ENCODE measurements at places on chromosomes 2 and 18.

DNA sequence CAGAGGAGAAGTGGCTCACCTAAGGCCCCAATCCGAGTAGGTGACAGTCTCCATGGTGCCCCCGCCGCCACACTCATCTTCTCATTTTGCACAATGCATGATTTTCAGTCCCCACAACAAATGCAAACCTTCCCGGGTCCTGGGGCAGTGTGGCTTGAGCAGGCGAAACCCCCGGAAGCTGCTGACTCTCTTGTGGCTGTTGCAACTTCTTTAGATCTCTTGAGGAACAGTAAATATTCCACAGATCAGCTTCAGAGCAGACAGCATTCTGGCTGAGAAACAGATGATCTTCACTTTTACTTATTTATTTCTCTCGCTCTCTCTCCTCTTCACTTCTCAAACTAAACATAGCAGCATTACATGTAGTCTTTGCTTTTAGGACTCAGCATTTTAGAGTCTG lies 51.9 kb downstream of the ASAP2 start:
- DNase-seq, result no peak

DNA sequence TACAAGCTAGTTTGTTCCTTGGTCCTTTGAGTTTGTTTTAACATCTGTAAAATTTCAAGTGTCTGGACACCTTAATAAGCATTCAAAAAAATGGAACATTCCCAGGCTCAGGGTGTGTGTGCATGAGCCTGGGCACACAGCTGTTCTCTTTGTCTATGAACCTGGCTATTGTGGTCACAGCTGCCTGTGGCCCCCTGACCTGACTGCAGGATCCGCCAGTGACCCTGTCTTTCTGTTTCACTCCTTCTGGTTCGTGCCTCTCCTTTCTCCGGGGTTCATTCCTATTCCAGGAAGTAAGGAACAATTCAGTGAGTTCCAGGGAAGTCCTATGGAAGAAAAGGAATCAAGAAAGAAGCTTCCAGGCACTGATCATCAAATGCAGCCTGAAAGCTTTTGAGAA lies 35.6 kb downstream of the VWA3B start:
- DNase-seq, result no peak

DNA sequence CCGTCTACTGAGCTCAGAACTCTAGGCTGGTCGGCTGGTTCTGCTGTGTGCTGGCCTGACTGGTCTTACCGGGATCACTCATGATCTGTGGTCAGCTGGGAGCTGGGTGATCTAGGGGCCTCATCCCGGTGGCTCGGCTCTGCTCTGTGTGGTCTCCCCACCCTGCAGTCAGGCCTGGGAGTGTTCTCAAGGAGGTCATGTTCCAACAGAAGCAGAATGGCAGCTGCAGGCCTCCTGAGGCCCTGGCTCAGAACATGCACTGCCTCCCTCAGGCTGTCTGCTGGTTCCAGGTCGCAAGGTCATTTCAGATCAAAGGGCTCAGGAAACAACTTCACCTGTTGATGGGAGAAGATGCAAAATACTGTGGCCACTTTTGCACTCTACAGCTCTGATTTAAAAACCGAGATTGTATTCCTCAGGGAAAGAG lies 81.1 kb upstream of the RFX8 start:
- DNase-seq, result no peak

- no peak for DNase-seq
These were observed 72.0 kb upstream of the AFF3 start for GRCh38 chr2:100214265-100214971.

GRCh38 chr2:43412114-43412753 lies 183.6 kb downstream of the THADA start:
- no peak for DNase-seq

- DNase-seq, result no peak
These were observed 141.9 kb upstream of the ID2 start for GRCh38 chr2:8539743-8540551.

- no peak for DNase-seq
These were observed 117.8 kb upstream of the NRXN1 start for GRCh38 chr2:51149725-51150124.

- no peak for DNase-seq
These were observed 547.1 kb upstream of the LINC00305 start for GRCh38 chr18:64695851-64696553.

GRCh38 chr2:134234535-134234934 lies 19.3 kb upstream of the MGAT5 start:
- DNase-seq, result no peak

DNA sequence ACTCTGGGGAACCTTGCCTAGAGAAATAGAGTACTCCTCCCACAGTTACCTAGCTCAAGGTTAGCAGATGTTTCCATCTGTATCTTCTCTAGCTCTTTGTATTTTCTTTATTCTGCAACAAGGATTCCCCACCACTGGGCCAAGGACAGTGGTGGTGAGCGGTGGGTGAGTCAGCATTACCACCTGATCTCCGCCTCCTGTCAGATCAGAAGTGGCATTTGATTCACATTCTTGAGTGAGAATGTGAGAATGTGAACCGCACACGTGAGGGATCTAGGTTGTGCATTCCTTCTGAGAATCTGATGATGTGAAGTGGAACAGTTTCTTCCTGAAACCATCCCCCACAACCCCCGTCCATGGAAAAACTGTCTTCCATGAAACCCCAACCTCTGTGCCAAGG lies 9.0 kb downstream of the EPB41L3 start:
- DNase-seq, result no peak

GRCh38 chr2:212958133-212958532 lies 193.3 kb downstream of the IKZF2 start:
- DNase-seq, result no peak

GRCh38 chr18:76721207-76721996 lies 101.0 kb upstream of the ZNF236 start:
- DNase-seq, result no peak

DNA sequence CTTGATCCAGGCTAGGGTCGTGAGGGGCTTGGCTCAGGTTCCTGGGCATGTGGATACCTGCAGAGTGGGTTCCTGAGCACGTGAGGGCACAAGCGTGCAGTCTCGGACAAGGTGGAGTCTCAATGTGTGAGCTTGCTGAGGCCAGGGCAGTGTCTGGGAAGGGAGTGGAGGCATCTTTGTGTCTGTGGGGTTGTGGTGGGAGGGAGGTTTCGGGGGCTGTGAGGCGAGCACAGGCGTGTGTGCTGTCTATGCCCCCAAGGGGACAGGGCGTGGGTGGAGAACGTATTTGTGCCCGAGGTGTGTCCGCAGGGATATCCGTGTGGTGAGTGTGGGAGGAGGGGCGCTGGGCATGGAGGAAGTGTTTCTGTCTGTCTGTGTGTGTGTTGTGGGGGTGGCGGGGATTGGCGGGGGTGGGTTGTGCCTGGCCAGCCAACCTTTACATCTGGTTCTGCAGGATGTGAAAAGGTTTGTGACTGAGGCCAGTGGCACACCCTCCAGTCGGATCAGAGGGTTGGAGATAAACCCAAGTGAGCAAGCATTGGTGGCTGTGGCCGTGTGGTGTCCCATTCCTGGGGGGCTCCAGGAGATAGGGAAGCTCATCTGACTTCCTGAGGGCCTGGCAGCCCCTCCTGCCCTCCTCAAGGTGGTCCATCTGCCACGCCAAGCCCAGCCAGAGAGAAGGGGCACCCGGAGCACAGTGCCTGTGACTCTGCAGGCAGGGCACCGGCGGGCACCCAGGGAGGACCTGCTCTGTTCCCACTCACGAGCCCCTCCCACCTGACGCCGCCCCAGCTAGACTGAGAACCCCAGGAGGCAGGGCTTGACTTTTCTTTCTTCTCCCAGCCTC lies 57.1 kb downstream of the ZFP36L2 start:
- no peak for DNase-seq

DNA sequence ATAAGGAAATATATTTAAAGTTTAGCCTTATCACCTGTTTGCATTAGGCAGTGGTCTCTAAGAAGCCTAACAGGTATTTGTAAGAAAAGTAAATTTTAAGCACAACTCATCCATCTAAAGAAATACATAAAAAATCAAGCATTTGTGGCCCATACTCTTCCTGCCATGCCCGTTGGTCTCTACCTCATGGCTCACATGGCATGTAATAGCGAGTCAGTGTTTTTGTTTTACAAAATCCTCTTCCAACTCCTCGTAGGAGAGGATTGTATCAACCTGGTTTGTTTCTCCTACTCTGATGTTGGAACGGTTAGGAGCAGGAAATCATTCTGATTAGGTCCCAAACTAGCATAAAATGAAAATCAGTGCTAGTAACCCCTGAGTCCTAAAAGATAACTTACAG lies 91.8 kb downstream of the FMNL2 start:
- DNase-seq, result no peak

DNA sequence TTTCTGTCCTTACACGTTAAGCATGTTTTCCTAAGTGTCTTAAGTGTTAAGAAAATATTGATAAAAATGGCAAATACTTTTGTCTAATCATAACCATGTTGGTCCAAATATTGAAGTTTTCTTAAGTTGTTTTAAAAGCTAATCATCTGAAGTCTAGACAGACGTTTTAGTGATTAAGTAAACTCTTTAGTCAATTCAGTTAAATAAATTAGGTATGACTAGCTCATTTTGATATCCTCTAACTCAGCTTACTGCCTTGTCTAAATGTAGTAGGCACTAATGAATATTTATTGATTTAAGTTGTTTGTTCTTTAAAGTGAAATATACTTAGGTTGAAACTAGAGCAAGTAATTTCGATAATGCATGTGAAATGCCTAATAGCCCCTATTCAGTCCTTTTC lies 471.8 kb upstream of the CHST9 start:
- DNase-seq, result no peak

GRCh38 chr2:30559544-30560275 lies 112.7 kb downstream of the LCLAT1 start:
- no peak for DNase-seq

DNA sequence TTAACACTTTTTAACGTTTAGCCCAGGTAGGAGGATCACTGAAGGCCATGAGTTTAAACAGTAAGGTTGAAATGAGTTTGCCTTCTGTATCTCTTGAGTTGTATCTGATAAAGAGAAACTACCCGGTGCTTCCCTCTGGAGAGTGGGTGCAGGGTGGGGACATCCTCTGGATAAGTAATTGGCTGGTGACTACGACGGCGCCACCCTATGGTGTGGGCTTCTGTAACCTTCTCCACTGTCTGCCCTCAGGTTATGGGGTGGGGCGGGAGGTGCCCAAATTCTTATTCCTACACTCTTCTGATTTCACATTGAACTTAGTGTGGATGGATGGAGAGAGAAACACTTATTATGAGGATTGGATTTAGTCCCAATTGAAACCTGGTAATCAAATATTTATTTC lies 68.8 kb downstream of the LDLRAD4 start:
- DNase-seq, result no peak

DNA sequence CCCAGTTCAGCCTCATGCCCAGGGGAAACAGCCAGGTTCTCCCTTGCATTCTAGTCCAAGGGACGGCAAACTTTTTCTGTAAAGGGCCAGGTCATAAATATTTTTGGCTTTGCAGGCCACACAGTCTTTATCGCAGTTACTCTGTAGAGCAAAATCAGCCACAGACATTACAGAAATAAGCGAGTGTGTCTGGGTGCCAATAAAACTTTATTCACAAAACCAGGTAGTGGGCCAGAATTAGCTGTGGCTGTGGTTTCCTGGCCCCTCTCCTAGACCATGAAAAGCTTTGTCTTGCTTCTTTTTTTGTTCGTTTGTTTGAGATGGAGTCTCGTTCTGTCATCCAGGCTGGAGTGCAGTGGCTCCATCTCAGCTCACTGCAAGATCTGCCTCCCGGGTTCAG lies 80.1 kb downstream of the EIPR1 start:
- DNase-seq, result no peak

GRCh38 chr18:74895686-74896085 lies 298.0 kb downstream of the ZNF407 start:
- no peak for DNase-seq

DNA sequence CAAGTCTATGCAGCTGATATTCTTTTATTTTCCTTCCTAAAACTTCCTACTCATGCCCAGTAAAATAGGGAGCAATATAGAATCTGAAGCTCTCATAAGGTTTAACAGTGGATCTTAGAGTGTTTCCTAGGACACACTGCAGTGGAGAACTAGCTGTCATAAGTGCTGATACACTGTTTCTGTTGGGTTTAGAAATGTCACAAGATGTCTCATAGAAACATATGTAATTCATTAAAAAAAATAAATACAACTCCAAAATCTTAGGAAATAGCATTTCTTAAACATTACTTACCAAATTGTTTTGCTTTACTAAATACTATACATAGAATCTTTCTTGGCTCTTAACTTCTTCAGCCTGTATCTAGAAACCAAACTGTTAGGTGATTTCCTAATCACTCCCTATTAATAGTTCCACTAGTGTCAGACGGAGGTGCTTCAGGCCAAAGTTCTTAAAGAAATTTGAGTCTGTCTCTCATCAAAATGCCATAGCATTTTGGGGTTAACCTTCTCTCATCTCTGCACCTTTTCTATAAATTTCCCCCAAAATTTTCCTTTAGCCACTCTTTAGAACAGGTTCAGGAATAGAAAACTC lies 93.7 kb downstream of the CERKL start:
- no peak for DNase-seq

DNA sequence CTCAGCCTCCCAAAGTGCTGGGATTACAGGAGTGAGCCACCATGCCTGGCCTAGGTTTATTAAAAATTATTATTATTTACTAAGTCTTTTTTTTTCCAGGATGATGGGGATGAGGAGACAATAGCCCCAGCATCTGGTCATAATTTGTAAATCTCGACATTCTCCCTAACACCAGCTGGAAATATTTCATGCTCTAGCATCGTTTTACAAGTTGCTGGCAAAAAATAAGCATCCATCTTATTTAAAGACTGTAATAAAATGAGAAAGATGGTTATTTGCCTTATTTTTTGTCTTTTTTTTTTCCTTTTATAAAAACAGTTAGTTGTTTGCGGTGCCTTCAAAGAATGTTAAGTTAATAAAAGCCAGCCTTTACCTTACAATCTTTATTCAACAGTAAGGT lies 56.7 kb downstream of the SF3B1 start:
- DNase-seq, result no peak

- DNase-seq, result no peak
These were observed 85.3 kb downstream of the FTCDNL1 start for GRCh38 chr2:199765646-199766045.

GRCh38 chr2:134402410-134402809 lies 148.5 kb downstream of the MGAT5 start:
- no peak for DNase-seq

DNA sequence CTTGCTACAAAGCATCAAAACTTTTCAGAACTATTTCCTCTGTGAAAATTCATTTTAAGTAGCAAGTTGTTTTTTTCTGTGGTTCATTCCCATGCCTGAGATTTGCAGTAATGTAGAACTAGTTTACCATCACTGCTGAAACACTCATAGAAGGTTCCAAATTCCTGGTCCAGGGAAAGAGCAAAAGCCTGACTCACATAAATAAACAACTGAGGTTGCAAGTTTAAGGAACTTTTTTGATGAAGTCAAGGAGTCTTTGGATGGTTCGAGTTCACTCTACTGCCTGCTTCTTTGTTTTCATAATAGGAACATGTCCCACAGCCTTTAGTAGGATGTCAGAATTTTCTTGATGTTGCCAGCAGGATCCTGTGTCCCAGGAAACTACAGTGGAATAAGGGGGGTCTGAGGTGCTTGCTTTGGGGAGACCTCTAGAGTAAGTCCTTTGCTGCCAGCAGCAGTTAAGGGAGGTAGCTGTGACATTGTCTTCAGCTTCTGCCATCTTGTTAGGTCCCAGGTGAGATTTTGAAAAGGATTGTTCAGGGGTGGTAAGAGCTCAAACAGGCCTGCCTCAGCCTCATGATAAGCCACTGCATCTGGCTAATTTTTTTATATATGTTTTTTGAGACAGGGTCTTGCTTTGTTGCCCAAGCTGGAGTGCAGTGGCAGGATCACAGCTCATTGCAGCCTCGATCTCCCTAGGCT lies 43.9 kb downstream of the ACSL3 start:
- no peak for DNase-seq

GRCh38 chr2:215320679-215321078 lies 8.8 kb downstream of the ATIC start:
- DNase-seq, result no peak
